Stimulated activated CD8-positive, alpha-beta memory T cell treated with anti-CD3 and anti-CD28 coated beads, Interleukin-4, amount 100 ng/mL, for 4 hours (primary cell): ENCODE measurements at places on chromosomes 3 and 15.
A peak's percentile ranks its signal among the peaks of the same experiment; 100 is the strongest.

GRCh38 chr15:65900488-65900887 lies 31.2 kb downstream of the RAB11A start:
- DNase-seq: no peak

GRCh38 chr3:52290596-52291507 lies 3.2 kb downstream of the GLYCTK start:
- no peak for DNase-seq

GRCh38 chr3:53287131-53287629 lies 31.4 kb upstream of the TKT start:
- DNase-seq: no peak

GRCh38 chr15:29913528-29914135 lies 91.4 kb upstream of the TJP1 start:
- no peak for DNase-seq

DNA sequence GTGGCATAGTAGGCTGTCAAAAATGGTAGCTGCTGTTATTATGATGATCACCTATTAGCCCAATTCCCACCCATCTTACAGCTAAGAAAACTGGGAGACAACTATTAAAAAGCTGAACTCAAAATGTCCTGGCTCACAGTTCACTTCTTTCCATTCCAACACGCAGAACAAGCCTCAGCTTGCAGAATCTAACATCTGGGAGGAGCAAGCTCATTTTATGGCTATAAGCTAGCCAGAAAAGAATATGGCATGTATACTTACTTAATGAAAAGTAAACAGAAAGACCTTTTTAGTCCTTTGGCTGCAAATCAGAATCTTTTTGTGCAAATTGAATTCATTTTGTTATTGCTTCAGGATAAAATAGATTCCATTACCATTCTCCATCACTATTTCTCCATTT lies 34.8 kb upstream of the CFAP20DC start:
- DNase-seq: no peak

DNA sequence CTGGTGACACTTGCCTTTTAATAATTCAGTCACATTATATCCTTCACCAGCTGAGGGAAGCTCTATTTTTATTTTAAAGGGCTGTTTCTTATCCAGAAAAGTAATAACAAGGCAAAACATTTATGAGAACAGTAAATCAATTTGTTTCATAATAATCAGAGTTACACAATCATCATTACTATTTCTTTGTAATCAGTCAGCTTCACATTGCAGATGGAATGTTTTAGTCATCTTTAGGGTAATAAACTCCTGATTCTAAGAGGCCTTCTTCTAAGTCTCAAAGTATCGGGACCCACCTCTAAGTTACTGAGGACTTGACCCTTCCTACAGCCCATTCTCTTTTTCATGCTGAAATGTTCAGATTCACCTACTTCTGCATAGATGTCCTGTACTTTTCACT lies 298.3 kb upstream of the TGFBR2 start:
- no peak for DNase-seq

- no peak for DNase-seq
These were observed 8.0 kb downstream of the POC1A start for GRCh38 chr3:52146189-52146588.

DNA sequence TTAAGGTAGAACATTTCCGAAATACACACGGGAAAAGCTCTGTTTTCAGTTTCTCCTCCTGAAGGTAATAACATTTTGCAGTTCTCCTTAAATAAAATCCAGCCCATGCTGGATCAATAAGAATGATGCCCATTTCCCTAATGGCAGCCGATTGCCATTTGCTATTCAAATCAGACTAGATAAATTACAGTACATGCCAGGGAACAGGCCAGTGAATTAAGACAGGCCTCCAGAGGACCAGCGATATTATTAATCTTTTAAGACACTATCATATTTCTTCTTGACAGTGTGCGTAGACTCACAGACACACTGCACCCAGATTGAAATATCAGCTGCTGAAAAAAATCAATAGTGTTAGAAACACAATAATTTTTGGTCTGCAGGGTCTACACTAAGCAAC lies 422.3 kb downstream of the TIGIT start:
- no peak for DNase-seq

DNA sequence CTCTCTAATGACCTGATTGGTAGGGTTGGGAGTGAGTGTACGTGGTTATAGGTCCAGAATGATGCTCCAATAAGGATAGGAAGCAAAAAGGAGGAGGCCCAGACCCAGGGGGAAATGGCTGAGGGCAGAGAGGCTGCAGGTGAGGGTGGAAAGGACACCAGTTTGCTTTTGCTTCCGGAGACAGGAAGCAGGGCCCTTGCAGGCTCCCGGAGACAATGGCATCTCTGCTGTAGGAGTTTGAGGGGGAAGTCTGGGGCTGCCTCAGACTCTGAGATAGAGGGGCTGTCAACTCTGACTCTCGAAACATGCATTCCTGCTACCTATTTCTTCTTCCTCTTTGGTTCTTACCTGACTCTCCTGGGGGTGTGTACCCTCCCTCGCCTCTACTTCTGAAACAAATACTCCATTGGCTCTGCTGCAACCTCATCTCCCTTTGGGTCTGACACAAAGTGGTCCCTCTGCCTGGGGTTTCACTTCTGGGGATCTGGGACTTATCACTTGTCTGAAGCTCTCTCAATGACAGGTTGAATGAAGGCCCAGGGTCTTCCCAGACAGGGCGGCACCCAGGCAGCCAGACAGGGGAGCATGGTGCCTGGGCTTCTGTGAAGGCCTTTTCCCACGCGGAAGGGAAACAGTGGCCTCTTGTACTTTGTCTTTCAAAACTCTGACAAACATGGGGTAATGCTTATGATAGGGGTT lies 61.5 kb downstream of the CHRD start:
- no peak for DNase-seq

DNA sequence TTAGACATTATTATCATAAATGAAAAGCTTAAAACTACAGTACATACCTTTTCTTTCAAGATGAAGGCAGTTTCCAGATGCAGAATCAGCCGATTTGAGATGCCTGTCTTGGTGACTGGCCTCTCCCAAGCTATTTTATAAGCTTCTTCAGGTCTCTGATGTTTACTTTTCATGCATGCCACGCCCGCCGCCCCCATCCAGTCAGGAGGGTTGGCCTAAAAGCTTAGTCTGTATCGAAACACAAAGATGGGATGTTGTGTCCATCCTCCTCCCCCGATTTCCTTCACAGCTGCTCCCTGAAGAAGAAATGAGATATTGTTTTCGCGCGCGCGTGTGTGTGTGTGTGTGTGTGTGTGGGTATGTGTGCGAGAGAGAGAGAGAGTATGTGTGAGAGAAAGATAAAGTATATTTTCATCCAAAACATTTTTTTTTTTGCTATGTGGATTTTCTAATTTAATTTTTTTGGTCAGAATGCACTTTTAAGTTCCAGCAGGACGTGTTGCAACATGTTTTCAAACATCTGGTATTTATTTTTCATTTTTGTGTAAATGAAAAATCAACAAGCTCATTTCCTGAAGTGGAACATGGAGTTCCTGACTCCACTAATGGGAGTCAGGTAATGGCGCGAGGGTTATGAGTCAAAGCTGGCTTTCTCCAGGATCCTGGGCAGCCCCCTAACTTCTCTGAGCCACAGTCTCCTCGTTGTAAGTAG lies at the start of gene APOD:
Gene APOD (minus strand): TSS at position 110 of the 712 bp plus-strand sequence. CDS start 4,479 bp downstream, outside the sequence.
- DNase-seq: no peak

GRCh38 chr15:82979726-82980125 lies 6.3 kb upstream of the RAMAC start:
- no peak for DNase-seq

DNA sequence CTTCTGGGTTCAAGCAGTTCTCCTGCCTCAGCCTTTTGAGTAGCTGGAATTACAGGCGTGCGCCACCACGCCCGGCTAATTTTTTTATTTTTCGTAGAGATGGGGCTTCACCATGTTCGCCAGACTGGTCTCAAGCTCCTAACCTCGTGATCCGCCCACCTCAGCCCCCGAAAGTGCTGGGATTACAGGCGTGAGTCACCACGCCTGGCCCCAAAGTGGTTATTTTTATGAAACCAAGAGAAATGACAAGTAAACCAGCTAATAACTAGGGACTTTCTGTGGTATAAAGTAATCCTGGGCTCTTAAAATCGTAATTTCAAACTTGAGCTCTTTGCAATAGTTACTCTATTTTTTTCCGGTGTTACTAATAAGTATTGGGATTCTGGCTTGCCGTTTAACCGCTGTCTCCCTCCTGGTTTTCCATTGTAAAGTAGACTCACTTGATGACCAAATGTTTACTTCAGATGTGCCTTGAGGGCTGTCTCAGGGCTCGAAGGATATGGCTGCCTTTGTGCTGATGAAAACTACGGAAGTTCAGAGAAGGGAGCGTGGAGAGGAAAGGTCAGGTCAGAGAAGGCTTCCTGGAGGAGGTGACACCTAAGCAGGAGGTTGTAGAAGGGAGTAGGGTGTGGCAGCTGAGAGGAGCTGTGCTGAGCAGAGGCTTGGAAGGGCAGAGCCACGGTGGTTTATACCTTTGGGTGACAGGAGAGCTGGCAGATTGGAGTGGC lies 4.2 kb downstream of the ZSCAN2 start:
- no peak for DNase-seq

- DNase-seq: no peak
These were observed 174.6 kb downstream of the ANXA2 start for GRCh38 chr15:60223176-60223575.

GRCh38 chr3:8154617-8155016 lies 347.0 kb upstream of the LMCD1 start:
- no peak for DNase-seq

DNA sequence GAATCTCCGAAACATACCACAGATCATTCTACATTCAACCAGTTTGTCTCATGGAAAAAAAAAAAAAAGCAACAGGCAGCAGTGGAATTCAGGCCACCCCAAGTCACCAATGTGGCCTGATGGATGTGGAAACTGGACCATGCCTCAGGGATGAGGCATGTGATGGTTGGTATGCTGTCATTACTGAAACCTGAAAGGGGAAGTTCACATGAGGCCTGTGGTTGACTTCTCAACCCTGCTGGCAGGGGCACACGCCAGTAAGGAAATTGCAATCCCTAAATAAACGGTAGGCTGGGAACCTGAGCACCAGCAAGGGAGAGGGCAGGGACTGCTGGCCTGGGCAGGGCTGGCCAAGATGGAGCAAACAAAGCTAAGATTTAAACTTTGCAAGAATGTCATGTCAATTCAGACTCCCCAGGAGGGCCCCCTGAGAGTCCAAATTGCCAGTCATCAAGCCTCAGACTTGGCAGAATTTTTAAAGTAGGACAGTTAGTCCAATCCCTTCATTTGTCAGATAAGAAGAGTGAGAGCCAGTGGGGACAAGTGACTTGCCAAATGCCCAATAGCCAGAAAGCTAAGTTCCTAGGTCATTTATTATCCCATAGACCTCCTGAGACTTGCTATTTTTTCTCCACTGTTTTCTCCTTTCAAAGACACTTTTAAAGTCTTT lies 310.4 kb downstream of the ERC2 start:
- DNase-seq: no peak

- no peak for DNase-seq
These were observed 596 bp downstream of the BTD start for GRCh38 chr3:15602146-15602536.

DNA sequence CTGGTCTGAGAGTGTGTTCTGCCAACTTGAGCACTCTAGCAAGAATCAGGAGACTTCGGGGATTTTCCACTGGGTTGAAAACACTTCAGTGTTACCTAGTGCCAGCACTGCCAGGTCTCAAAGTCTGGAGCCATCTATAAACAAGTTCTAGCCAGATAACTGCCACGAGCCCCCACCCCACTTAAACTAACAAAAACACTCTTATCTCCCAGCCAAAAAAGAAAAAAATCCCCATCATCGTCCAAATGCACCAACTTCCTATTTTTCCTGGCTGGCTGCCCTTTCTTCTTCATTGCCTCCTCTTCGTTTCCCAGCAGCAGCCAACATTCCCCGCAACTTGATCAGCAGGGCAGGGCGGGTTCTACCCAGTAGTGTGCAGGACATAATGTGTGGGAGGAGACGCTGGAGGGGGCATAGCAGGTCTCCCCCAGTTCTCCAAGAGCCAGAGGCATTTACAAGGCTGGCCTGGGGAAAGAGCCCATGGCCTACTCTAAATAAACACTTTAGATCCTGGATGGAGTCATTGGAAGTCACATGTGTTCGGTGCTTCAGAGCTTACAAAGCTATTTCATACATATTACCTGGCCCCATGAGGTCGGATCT lies 29.5 kb downstream of the C2CD4B start:
- no peak for DNase-seq

DNA sequence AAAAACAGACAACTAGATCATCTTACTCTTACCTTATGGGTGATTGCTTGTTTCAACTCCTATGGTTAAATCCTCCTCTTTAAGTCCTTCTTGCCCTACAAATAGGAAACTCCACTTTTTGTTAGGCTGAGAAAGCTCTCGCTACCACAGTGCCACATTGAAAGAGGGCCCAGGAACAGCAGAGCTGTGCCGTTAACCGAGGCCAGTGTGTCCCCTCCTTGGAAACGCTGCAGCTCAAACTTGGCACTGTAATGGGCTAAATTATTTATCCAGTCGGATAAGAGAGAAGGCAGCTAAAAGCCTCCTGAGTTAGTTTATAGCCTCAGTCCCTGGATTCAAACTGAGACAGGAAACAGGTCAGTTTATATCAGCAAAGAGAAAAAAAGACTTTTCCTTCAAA lies 46.1 kb downstream of the KBTBD12 start:
- DNase-seq: no peak

DNA sequence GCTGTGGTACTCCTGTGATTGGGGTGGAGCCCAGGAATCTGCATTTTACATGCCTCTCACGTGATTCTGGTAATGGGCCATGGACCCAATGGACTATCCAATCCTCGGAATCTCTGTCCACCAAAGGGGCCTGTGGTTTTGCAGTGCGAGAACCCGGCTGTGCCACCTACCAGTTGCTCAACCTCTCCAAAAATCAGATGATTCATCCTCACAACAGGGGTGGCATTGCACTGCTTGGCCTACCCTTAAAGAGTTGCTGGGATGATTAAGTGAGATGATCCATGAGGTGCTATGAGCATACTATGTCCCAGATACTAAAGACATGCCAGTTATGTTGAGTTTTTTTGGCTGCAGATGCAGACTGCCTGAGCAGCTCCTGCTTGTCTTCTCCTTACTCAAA lies 5.1 kb downstream of the ANP32A start:
- DNase-seq: no peak

- DNase-seq: no peak
These were observed 84.0 kb downstream of the CGNL1 start for GRCh38 chr15:57460208-57460816.

GRCh38 chr3:10551821-10552630 lies 46.6 kb upstream of the ATP2B2 start:
- peak; percentile 80 for DNase-seq

DNA sequence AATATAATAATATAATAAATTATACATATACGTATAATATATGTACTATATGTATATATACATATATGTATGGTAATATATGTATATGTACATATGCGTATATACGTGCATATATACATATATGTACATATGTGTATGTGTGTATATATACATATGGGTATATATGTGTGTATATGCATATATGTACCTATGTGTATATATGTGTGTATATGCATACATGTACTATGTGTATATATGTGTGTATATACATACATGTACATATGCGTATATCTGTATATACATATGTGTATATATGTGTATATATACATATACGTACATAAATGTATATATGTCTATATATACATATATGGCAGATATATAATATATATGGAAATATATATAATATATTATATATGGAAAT lies 74.8 kb upstream of the ST3GAL6 start:
- no peak for DNase-seq
